ENCODE measurements at places on chromosomes 1 and 21.

GRCh38 chr1:205907794-205908193 is 35.5 kb downstream of the SLC26A9 start:
- no peak for DNase-seq

DNA sequence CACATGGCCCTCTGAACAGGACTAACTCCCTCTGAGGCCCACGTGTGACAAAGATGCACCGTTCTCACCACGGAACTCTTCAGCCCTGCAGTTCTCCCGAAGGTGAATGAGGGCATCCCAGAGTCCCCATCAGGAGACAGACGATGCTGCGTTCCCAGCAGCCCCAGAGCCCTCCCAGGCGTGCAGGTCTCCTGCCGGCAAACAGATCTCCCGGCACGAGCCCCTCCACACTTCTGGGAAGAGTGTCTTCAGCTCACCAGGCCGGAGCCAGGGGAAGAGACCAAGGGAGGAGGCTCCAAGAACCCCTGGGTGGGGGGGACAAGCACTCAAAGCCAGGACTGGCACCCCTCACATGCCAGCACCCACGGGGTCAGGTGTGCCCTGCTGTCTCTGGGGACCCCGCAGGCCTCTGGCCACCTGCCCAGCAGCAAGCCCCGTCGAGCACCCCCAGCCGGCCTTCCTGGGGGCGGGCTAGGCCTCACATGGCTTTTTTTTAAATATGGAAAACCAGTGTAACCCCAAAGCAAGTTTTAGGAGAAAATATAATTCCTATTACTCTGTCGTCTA is 45.1 kb upstream of the TRAPPC10 start:
- no peak for DNase-seq

DNA sequence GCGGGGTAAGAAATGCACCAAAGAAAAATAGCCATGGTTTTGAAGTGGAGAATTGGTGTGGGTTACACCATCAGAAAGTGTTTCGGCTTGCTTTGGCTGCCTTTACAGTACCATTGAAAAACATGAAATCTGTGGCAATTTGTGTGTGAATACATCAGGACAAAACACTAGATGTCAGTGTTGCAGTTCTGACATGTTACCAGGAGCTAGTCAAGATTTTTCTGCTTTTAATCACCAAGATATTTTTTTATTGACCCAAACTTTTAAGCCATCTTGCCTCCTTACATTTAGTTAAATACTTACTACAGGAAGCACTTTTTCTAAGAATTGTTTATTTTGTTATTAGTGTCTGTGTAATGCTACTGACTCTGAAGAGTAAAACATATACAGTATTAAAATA is 14.3 kb downstream of the RRP15 start:
- no peak for DNase-seq

GRCh38 chr1:211318576-211319280 is 7.9 kb upstream of the TRAF5 start:
- DNase-seq, result no peak

GRCh38 chr1:69256036-69256435 is 311.7 kb upstream of the LRRC7 start:
- no peak for DNase-seq

- no peak for DNase-seq
Measured at GRCh38 chr1:113659556-113659955, 99.7 kb downstream of the PHTF1 start.

DNA sequence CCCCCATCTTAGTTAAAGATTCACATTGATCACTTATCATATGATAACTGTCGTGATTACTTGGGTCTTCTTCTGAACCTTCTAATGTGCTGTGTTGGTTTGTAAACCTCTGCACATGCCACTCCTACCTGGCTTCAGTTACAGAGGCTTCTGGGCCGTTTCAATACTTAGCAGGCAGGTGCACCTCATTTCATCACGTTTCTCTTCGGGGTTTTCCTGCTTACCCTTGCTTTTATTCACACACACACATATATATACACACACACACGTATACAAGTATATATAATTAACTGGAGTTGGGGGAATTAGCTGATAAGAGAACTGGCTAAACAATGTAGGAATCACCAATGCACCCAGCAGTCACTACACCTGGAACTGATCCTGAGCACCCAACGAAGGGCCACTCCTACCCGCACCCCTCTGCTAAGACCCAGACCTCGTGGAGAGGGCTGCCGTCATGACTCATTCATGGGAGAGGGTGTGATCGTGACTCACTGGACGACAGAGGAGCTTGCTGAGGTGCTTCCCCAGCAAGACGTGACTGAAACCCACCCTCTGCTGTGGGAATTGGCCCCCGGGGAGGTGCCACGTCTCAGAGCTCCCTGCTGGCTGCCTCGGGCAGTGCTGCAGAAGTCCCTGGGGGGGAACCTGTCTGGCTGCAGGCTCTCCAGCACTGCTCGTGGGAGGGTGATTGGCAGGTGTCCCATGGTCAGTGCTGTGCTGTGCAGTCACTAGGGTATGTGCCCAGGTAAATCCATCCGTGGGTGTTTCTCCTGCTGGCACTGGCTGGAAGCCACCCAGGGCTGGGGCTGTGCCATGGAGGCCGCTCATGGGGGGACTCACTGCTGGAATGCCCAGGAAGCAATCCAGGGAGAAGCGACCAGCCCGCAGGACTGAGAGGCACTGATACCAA is 166.6 kb downstream of the DYRK1A start:
- DNase-seq, result no peak

GRCh38 chr1:184822267-184822666 is 67.6 kb upstream of the EDEM3 start:
- DNase-seq, result no peak

GRCh38 chr21:45157932-45158331 is 83.6 kb downstream of the ADARB1 start:
- no peak for DNase-seq

DNA sequence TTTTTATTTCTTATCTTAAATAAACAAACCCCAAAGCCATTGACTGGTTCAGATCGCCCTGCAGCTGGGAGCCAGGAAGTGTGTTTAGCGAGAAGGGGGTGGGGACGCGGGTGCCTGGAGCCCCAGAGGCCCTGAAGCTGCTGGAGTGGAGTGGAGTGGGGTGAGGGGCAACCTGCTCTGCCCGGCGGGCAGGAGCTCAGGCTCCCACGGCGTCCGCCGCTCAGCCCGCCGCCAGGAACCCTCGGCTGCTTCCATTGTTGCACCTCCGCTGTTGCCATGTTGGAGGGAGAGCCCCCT is 673 bp downstream of the PIK3C2B start:
- DNase-seq, result peak; percentile 43

- no peak for DNase-seq
Measured at GRCh38 chr1:198444792-198445191, 95.7 kb downstream of the ATP6V1G3 start.

DNA sequence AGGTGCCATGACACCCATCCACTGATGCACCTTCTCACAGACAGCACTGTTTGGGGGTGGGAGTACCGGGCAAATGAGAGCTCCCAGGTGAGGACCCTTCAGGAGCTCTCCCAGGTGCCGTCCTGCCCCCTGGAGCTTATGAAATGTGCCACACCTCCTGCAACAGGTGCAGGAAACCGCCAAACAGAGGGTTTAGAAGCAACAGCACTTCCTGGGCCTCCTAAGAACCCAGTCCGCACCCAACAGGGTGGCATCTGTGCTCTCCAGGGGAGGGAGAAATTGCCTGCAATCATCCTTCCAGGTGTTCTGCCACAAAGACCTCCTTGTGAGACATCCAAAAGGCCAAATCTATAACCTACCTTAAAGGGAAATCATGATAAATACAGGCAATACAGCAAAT is 87.7 kb upstream of the ATP1B1 start:
- DNase-seq, result no peak

DNA sequence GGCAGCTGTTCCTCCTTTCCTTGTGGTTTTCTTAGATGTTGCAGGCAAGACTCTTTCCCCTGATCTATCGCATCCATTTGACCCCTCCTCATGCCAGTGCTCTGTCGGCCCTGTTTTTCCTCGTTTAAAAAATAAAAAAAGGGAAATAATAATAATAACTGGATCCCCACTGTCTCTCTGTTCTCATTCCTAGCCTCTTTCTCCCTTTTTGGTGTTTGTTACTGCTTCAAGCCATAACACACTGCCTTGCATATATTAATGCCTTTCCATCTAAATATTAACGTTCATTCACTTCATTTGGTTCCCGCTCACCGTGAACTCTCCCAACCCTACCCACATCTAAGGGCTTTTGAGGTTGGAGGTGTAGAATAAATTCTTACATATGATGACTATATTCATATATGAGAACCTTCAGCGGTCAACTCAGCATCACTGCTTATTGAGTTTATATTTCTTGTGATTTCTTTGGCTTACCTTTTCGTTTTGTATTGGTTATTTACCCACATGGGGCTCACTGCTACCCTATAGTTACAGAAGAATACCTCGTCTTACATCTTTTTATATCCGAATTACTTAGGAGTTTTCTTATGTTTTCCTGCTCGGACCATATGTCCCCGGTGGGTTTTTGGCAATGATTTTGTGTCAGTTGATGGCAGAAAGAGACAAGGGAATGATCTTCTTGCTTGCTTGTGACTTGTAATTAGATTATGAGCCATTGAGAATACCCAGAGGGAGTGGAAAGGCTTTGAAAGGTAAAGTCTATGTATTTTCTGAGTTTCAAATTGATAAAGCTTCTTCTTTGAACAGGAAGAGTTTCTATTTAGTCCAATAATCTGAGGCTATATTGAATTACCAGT is 805 bp downstream of the ATG4C start:
- DNase-seq, result no peak

DNA sequence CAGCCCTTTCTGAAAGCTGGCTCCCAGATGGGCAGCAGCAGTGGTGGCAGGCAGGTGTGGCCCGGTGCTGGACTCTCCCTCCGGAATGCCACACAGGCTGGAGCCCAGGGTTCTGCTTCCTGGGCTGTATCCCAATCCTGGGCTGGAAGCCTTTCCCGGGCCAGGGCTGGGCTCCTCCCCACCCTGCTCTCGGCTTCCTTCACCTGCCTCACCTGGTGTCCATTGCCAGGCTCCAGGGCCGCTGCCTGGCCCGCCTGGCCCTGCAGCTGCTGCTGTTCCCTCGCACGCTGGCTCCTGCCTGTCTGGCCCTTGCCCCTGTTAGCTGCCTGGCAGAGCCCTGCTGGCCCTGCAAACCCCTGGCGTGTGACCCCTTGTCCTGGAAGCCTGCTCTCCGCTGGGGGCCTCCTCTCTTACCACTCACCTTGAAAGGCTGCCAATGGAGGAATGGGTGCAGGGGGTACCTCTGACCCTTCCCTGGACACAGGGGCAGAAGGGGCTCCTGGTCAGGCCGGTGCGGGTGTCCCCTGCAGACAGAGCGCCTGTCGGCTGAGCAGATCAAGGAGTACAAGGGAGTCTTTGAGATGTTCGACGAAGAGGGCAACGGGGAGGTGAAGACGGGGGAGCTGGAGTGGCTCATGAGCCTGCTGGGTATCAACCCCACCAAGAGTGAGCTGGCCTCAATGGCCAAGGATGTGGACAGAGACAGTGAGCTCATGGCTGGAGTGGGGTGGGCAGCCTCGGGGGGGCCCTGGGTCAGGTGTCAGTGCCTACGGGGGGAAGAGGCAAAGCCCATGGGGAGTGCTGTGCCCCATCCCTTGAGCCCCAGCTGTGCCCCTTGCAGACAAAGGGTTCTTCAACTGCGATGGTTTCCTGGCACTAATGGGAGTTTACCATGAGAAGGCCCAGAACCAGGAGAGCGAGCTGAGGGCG is 1.1 kb downstream of the CALML6 start:
- no peak for DNase-seq

GRCh38 chr1:200107004-200107470 is 79.5 kb downstream of the NR5A2 start:
- no peak for DNase-seq

DNA sequence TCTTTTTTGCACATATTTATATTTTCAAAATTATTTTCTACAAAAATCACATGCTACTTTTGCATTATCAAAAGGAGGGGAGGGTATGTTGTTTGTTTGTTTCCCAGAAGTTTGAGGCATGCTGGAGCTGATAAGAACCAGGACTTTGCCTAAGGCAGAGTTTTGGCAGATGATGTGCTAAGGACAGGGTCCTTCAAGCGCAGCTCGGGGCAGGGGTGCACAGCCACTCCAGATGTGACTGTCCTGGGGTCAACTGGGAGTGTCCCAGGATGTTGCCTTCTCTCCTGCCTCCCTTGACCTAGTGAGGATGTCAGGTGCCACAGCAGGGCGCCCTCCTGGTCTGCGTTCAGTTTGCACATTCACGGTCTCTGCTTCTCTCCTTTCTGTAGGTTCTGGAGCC is 42.6 kb upstream of the SRRM1 start:
- DNase-seq, result no peak

DNA sequence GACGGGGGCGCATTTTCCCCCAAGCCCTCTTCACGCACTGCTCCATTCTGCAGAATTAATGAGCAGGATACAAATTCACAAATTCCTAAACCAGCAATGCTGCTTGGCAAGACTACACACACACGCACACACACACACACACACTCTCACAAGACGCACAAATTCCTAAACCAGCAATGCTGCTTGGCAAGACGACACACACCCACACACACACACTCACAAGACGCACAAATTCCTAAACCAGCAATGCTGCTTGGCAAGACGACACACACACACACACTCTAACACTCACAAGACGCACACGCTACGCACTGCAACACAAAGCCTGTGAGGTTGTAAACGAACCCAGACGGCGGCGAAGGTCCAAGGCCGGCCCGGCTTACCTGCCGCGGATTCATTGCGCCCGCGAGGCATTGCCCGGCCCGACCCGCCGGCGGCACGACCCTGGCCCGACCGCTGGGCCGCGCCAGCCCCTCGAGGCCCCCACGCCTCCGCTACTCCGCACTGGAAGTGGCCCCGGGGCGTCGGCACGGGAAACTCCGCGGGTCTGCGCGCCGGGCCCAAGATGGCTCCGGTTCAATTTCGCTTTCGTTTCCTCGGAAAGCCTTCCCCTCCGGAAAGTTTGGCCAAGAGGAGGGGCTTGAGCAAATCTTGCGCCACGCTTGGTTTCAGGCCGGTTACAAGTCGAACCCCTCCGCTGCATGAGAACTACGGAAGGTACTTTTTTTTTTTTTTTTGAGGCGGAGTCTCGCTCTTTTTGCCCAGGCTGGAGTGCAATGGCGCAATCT is at the start of gene ADAR:
ADAR (minus strand) TSS at position 578 of the 788 bp plus-strand sequence; CDS start at position 398, 180 bp downstream.
- peak; percentile 95 for DNase-seq

DNA sequence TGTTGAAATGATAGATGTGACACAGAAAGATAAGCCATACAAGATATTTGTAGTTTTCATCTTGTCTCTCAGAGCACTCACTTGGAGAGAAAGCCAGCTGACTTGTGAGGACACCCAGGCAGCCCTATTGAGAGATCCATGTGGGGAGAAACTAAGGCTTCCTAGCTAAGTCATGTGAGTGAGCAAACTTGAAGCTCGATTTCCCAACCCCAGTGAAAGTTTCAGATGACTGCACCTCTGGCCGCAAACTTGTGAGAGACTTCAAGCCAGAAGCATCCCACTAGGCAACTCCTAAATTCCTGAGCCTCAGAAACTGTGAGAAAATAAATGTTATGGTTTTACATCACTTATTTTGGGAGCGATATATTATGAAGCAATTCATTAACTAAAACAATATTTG is 832.3 kb downstream of the LTN1 start:
- no peak for DNase-seq

GRCh38 chr1:229536982-229537381 is 21.5 kb downstream of the ABCB10 start:
- no peak for DNase-seq

DNA sequence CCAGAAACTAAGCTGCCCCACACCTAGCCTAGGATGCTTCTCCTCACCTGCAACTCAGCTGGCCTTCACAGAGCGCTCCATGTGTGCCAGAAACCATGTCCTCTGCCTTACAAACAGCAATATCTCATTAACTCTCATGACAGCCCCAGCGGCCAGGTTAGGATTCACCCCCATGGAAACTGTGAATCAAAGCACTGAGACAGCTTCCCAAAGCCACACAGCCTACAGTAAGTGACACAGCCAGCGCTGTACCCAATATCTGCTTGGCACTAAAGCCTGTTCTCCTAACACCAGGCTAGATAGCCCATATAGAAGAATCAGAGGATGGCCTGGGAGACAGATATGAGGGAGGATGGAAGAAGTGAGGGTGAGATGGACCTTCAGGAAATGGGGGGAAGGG is 13.5 kb downstream of the KCNN3 start:
- DNase-seq, result no peak

Measured in CD4-positive, alpha-beta T cell treated with Interferon gamma for 1 hour (primary cell).